ENCODE measurements at places on chromosomes 2 and 18. TPM values are rescaled to one million over a fixed set of nuclear protein-coding genes. Genes with fewer than 3 reads are reported as not detected.
A peak's percentile ranks its signal among the peaks of the same experiment; 100 is the strongest.

GRCh38 chr2:178324077-178324476, 126.9 kb downstream of the PRKRA start:
- DNase-seq, result no peak
- H3K4me1 ChIP-seq, result no peaks in the 10 kb centered on the region
- H3K4me3 ChIP-seq, result no peak overlapping the region

The HTR2B gene
- 0.98 TPM for total RNA-seq

DNA sequence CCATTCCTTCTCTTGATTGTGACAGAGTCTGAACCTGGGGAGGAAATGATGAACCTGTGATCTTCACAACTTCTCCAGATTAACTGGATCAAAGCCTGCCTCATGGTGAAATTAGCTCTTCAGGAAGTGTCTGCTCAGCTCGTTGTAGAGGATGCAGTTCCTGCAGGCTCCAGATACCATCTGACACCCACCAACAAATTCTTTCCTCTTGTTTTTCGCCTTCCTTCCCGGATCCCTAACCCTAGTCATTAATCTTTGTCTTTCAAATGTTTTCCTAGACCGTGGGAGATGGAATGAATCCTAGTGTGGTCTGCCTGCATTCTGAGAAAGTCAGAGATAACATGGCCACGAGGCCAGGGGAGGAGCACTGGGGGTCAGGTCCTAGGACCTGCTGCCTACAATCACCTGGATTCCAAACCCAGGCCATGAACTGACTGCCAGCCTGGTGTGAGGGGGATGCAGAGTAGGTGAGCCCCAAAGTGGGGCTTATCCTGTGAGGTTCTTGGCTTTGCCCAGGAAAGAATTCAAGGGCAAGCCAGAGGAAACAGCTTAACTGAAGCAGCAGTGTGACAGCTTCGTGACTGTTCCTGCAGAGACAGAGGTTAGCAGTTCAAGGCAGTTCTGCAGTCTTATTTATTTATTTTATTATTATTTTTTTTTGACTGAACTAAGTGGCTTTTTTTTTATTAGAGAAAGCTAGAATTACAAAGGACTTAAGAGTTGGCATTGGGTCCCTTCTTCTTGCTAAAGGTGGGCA, 67.8 kb downstream of the DIPK1C start:
- H3K4me3 ChIP-seq, result no peak overlapping the region
- no peaks in the 10 kb centered on the region for H3K4me1 ChIP-seq
- no peak for DNase-seq
- H3K27ac ChIP-seq, result no peak overlapping the region
- H3K27me3 ChIP-seq, result no peaks in the 10 kb centered on the region

The SLC4A3 gene
- total RNA-seq, result 4.6 TPM

GRCh38 chr2:505941-506340, 171.3 kb downstream of the TMEM18 start:
- H3K4me1 ChIP-seq, result no peaks in the 10 kb centered on the region
- no peaks in the 10 kb centered on the region for H3K27me3 ChIP-seq

DNA sequence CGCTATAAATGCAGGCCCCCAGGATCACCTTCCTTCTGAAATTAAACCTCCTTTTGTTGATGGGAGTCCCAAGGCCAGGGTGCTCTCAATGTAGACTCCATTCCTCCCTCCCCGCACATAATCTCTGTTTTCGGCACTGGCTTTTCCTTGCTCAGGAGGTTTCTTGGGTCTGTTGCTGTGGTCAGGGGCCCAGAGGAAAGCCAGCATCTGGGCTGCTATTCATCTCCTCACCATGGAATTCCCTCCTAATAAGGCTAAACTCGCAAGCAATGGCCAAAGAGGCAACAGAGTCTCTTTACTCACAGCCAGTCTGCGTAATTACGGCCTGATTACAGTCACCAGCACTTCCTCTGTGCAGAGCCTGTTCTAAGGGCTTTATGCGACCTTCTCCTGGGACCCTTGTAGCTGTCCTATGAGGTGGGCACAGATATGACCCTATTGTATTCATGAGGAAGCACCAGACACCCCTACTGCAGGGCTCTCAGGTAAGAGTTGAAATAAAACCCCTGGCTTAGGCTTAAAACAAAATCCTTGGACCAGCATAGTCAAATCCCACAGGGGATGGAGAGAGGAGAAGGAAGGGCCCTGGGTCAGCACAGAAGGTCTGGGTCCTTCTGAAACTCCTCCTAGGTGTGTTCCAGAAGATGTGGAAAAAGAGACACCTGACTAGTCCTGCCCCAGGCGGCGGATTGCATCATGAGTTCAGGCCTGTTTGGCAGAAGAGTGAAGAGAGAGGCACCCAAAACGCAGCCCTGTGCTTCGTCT, 105.0 kb upstream of the SH3BP4 start:
- no peak overlapping the region for H3K4me3 ChIP-seq
- H3K27me3 ChIP-seq, result no peaks in the 10 kb centered on the region
- no peaks in the 10 kb centered on the region for H3K4me1 ChIP-seq
- H3K36me3 ChIP-seq, result no peaks in the 10 kb centered on the region
- no peak overlapping the region for H3K27ac ChIP-seq
- DNase-seq, result no peak

DNA sequence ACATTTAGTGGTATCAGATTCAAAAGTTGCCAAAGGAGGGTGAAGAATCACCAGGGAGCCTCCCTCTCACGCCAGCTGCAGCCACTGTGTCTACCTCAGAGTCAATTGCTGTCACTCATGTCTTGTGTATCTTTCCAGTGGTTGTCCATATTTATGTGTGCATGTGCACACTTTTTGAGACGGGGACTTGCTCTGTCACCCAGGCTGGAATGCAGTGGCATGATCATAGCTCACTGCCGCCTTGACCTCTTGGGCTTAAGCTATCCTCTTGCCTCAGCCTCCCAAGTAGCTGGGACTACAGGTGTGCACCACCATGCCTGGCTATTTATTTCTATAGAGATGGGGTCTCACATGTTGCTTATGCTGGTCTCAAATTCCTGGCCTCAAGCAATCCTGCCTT, 4.0 kb downstream of the MOCOS start:
- no peak overlapping the region for H3K27ac ChIP-seq
- DNase-seq, result no peak
- H3K27me3 ChIP-seq, result no peaks in the 10 kb centered on the region

The DNAH7 gene
- 10.5 TPM for total RNA-seq

DNA sequence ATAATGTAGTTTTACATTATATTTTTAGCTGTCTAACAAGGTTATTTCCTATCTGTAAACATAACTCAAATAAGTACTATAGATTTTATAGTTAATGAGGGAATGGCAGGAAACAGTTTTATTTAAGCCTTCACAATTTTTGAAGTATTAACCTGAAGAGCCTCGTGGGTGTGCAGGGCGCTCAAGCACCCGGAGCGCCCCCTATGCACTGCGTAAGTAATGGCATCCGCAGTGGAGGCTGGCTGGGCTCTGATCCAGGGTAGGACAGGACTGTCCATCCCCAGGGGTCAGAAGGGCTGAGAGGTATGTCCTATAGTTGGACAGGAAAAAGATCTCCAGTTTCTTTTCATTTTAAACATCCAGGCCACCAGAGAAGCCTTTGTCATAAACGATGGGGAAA, 8.2 kb upstream of the GBX2 start:
- peaks cover 8% of the 10 kb centered on the region for H3K4me1 ChIP-seq
- peaks cover 10% of the 10 kb centered on the region for H3K27me3 ChIP-seq
- no peak overlapping the region for H3K27ac ChIP-seq
- H3K4me3 ChIP-seq, result no peak overlapping the region
- H3K36me3 ChIP-seq, result no peaks in the 10 kb centered on the region
- no peak for DNase-seq

DNA sequence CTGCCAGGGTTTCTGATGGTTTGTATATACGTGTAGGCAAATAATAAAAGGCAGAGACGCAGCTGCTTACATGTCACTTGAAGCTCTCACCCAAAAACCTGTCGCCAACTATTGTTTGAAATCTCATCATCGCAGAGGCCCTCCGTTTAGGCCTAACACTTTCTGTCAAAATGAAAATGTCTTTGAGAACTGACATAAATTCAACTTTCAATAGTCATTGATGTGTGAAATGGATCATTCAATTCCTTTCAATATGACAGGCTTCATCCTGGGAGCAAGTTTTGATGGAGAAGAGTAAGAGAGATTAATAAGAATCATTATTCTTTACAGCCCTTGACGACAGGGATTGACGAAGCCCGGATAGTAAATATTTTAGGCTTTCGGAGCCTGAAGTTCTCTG, 2.7 kb downstream of the ACTG2 start:
- H3K36me3 ChIP-seq, result no peaks in the 10 kb centered on the region
- H3K27ac ChIP-seq, result peak overlapping the region; percentile 87
- H3K4me3 ChIP-seq, result peak overlapping the region; percentile 42
- DNase-seq, result no peak
- H3K27me3 ChIP-seq, result no peaks in the 10 kb centered on the region

GRCh38 chr2:233271693-233272092, 20.2 kb downstream of the ATG16L1 start:
- H3K4me3 ChIP-seq, result no peak overlapping the region
- no peak for DNase-seq
- H3K27me3 ChIP-seq, result no peaks in the 10 kb centered on the region
- H3K4me1 ChIP-seq, result no peaks in the 10 kb centered on the region

The ZNF892 gene
- 8.6 TPM for total RNA-seq

DNA sequence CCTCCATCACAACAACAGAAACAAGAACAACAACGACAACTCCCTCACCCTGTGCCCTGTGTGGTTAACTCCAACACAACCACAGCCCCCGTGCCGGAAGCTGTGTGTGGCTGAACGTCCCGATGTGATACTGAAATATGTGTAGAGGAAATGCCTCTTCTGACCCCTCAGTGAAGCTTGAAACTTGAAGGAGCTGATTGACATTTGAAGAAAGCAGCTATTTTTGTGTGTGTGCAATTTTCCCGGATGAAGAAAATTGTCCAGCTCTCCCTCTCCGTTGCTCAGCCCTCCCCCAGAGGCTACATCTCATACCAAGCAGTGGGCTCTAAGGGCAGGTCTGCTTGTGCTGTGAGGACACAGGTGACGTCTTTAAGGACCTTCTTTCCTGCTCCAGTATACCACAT, 173.8 kb downstream of the ICOS start:
- no peaks in the 10 kb centered on the region for H3K36me3 ChIP-seq
- H3K27me3 ChIP-seq, result no peaks in the 10 kb centered on the region
- no peak overlapping the region for H3K4me3 ChIP-seq
- DNase-seq, result no peak
